LHCN-M2 (cell line): ENCODE measurements at places on chromosomes 4 and X. TPM values are rescaled to one million over a fixed set of nuclear protein-coding genes. Genes with fewer than 3 reads are reported as not detected.

The ASB12 gene
- not detected in 2 replicates for total RNA-seq

The PDCL2 gene
- total RNA-seq: not detected in 2 replicates

The GUCY1B1 gene
- 2.3 and 3.4 TPM in 2 replicates for total RNA-seq

The GAGE12F gene
- total RNA-seq: not detected in 2 replicates

The ARMCX2 gene
- total RNA-seq: 199 and 221 TPM in 2 replicates

The MAGEA1 gene
- not detected in 2 replicates for total RNA-seq

The GPRASP2 gene
- 12.6 and 13.0 TPM in 2 replicates for total RNA-seq

The FAM47E gene
- total RNA-seq: 0.11 and 0.19 TPM in 2 replicates

The BMPR1B gene
- 11.5 and 14.5 TPM in 2 replicates for total RNA-seq

The F8A1 gene
- 2.6 and 3.6 TPM in 2 replicates for total RNA-seq

The ZNF630 gene
- total RNA-seq: 2.2 and 3.0 TPM in 2 replicates

The DUSP9 gene
- not detected in 2 replicates for total RNA-seq

The MAGEC3 gene
- total RNA-seq: 0.23 TPM in 1 of 2 replicates, not detected in the other

The FHIP1A gene
- 0.90 and 1.3 TPM in 2 replicates for total RNA-seq

The FGFBP2 gene
- total RNA-seq: not detected in 2 replicates

The EGFL6 gene
- not detected in 2 replicates for total RNA-seq

The ADGRL3 gene
- 0.11 TPM in 1 of 2 replicates, not detected in the other for total RNA-seq

The PLS3 gene
- total RNA-seq: 108 and 124 TPM in 2 replicates

The GLOD5 gene
- total RNA-seq: not detected in 2 replicates

The FTSJ1 gene
- total RNA-seq: 136 and 152 TPM in 2 replicates

The BMX gene
- total RNA-seq: not detected in 2 replicates

The MID2 gene
- total RNA-seq: 5.6 and 8.8 TPM in 2 replicates

The TGIF2LX gene
- not detected in 2 replicates for total RNA-seq
